CD4-positive, alpha-beta T cell (primary cell): ENCODE measurements at places on chromosomes 12 and 14.

DNA sequence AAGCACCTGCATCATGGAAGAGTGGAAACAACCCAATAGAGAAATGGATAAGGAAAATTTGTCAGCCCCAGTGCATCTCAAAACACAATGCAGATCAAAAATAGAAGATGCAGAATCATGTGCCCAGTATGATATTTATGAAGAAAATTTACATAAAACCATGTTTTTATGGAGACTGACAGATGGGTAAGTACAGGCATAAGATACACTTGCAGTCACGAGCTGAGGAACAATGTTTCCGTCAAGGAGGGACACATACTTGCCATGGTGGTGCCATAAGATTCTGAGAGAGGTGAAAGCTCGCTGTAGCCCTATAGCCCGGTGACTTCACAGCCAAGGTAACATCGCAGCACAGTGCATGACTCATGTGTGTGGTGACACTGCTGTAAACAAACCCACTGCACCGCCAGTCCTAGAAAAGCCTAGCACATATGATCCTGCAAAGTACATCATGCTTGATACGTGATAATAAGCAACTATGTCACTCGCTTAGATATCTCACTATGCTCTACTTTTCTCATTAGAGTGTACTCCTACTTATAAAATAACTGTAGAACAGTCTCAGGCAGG, 112.6 kb downstream of the RIMBP2 start:
- no peak for DNase-seq

- no peak for DNase-seq
These were observed 23.4 kb downstream of the LTBR start for GRCh38 chr12:6407236-6407954.

DNA sequence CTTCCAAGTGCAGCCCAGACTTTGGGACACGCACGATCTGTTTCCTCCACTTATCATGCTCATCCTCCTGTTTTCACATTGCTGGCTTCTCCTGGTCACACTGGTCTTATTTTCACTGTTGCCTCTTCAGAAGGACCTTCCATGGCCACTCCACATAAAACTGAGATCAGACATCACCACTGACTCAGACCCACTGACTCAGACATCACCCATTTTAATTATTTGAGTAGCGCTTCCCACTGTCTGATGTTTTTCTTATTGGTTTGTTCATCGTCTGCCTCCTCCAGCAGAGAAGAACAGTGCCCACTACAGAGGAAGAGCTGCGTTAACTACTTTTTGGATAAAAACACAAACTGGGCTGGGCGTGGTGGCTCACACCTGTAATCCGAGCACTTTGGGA, 270.5 kb upstream of the PWP1 start:
- DNase-seq = no peak

DNA sequence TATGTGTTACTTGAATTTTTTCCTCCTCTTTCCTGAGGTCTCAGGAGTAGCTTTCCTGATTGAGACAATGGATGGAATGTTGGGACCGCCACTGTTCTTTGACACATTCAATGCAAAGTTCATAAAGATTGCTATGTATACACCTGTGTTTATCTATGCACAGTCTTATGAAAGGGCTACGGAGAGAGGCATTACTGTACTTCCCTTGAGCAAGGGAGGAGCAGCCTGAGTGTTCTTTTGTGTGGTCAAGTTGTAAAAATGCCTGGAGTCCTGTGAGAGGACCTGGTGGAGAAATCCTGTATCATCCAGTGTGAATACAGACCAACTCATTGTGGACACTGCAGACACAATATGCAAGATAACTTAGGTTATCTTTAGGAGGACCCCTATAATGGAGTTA, 1.2 kb downstream of the SRGAP1 start:
- no peak for DNase-seq

- no peak for DNase-seq
These were observed at the start of gene AQP2 for GRCh38 chr12:49950273-49951251. AQP2 (plus strand) TSS chr12:49950737; CDS start chr12:49950831, 94 bp downstream.

- no peak for DNase-seq
These were observed 59.3 kb downstream of the IFNG start for GRCh38 chr12:68100241-68100640.
